ENCODE measurements at places on chromosomes 16 and 17.

- H3K27me3 ChIP-seq: peaks cover 24% of the 10 kb centered on the region
- no peak for DNase-seq
- H3K27ac ChIP-seq: no peak overlapping the region
- no peaks in the 10 kb centered on the region for H3K36me3 ChIP-seq
- H3K4me1 ChIP-seq: peaks cover 2% of the 10 kb centered on the region
Measured at GRCh38 chr17:82380860-82381702, 9.5 kb downstream of the UTS2R start.

GRCh38 chr17:48150597-48151001, 43.0 kb downstream of the SNX11 start:
- no peak overlapping the region for H3K27ac ChIP-seq
- no peaks in the 10 kb centered on the region for H3K27me3 ChIP-seq
- peaks cover 71% of the 10 kb centered on the region for H3K36me3 ChIP-seq
- no peak overlapping the region for H3K4me3 ChIP-seq
- no peak for DNase-seq

DNA sequence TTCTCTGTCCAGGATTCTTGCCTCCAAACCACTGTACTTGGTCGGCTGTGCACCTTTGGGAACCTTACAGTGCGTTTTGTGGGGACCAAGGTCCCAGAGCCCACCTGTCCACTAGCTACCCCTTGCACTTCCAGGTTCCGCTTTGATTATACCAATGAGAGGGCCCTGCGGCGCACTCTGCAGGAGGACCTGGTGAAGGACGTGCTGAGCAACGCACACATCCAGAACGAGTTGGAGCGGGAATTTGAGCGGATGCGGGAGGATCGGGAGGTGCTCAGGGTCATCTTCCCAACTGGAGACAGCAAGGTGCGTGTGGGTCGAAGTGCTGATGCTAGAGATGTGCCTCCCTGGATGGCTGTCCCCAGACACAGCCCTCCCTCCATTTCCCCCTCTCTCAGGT, 18.8 kb downstream of the POLR2A start:
- no peak overlapping the region for H3K4me3 ChIP-seq
- peaks cover 96% of the 10 kb centered on the region for H3K36me3 ChIP-seq
- H3K4me1 ChIP-seq: no peaks in the 10 kb centered on the region
- no peak overlapping the region for H3K27ac ChIP-seq
- H3K27me3 ChIP-seq: no peaks in the 10 kb centered on the region

GRCh38 chr16:14011846-14012245, 59.3 kb upstream of the MRTFB start:
- no peaks in the 10 kb centered on the region for H3K36me3 ChIP-seq
- no peak overlapping the region for H3K4me3 ChIP-seq
- no peaks in the 10 kb centered on the region for H3K4me1 ChIP-seq
- no peak overlapping the region for H3K27ac ChIP-seq
- DNase-seq: no peak

GRCh38 chr17:1787301-1787902, 25.5 kb downstream of the SERPINF1 start:
- no peak overlapping the region for H3K27ac ChIP-seq
- no peak overlapping the region for H3K4me3 ChIP-seq
- H3K4me1 ChIP-seq: peaks cover 10% of the 10 kb centered on the region
- no peaks in the 10 kb centered on the region for H3K27me3 ChIP-seq
- peaks cover 42% of the 10 kb centered on the region for H3K36me3 ChIP-seq

GRCh38 chr17:8391711-8392110, 5.9 kb downstream of the RNF222 start:
- no peak overlapping the region for H3K27ac ChIP-seq
- no peak overlapping the region for H3K4me3 ChIP-seq
- no peak for DNase-seq
- peaks cover 2% of the 10 kb centered on the region for H3K27me3 ChIP-seq
- peaks cover 17% of the 10 kb centered on the region for H3K4me1 ChIP-seq

DNA sequence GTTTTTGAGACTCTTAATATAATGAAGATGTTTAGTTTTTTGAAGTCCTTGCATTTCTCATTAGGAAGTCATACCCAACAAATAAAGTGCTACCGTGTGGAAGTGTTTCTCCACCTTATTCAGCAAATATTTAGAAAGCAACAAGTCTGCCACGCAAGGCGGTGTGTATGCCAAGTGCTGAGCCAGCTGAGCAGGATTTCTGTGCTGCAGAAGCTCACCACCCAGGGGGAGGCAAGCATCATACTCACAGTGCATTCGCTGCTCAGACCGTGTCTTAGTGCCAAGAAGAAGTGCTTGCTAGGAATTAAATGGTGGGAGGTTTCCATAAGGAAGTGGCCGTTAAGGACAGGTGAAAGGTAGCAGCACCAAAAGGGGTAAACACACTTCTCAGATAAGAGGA, 111.2 kb downstream of the ARHGAP44 start:
- H3K4me1 ChIP-seq: no peaks in the 10 kb centered on the region
- DNase-seq: no peak
- no peak overlapping the region for H3K4me3 ChIP-seq
- H3K27ac ChIP-seq: no peak overlapping the region
- H3K27me3 ChIP-seq: no peaks in the 10 kb centered on the region

GRCh38 chr17:691423-691822, 23.2 kb downstream of the VPS53 start:
- H3K27ac ChIP-seq: no peak overlapping the region
- H3K4me3 ChIP-seq: no peak overlapping the region
- H3K36me3 ChIP-seq: peaks cover 64% of the 10 kb centered on the region
- H3K4me1 ChIP-seq: no peaks in the 10 kb centered on the region

DNA sequence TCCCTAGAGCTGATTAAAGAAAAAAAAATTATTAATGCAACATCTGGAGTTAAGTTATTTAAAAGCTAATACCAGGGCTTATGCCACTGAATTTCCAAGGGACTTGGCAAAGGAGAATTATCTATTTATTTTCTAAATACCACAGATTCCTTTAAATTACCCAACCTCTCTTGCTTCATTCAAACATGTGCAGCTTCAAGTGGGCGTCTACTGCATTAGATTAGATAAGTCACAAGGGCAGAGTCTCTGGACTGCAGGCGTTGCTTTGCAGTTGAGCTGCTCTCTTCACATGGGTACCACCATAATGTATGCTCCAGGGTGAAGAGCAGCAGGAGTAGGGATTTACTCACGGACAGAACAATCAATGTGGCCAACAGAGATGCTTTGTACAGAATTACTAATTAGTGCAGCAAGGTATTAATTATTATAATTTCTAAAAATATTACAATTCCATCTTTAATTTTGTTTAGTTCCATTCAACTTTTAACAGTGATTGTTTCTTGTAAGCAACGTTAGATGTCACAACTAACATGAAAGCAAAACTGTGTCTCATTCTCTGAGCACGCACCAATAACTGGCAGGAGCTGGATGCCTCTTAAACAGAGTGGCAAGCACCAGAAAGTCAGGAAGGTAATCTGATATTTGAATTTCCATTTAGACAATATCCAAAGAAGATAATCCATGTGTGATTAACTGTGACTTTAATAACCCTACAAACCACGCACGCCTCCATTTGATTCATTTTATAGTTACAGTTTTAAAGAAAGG, 214.2 kb downstream of the STX8 start:
- no peaks in the 10 kb centered on the region for H3K36me3 ChIP-seq
- H3K4me1 ChIP-seq: no peaks in the 10 kb centered on the region
- no peak for DNase-seq
- H3K27ac ChIP-seq: no peak overlapping the region
- H3K27me3 ChIP-seq: no peaks in the 10 kb centered on the region

- peaks cover 68% of the 10 kb centered on the region for H3K36me3 ChIP-seq
- no peak overlapping the region for H3K27ac ChIP-seq
- no peaks in the 10 kb centered on the region for H3K27me3 ChIP-seq
- peaks cover 12% of the 10 kb centered on the region for H3K4me1 ChIP-seq
- H3K4me3 ChIP-seq: no peak overlapping the region
Measured at GRCh38 chr16:87731607-87732006, 34.2 kb downstream of the KLHDC4 start.

- no peaks in the 10 kb centered on the region for H3K4me1 ChIP-seq
- H3K27ac ChIP-seq: no peak overlapping the region
- DNase-seq: peak; percentile 17
- no peak overlapping the region for H3K4me3 ChIP-seq
- H3K36me3 ChIP-seq: no peaks in the 10 kb centered on the region
- no peaks in the 10 kb centered on the region for H3K27me3 ChIP-seq
Measured at GRCh38 chr16:68704232-68704867, 32.7 kb upstream of the CDH1 start.

DNA sequence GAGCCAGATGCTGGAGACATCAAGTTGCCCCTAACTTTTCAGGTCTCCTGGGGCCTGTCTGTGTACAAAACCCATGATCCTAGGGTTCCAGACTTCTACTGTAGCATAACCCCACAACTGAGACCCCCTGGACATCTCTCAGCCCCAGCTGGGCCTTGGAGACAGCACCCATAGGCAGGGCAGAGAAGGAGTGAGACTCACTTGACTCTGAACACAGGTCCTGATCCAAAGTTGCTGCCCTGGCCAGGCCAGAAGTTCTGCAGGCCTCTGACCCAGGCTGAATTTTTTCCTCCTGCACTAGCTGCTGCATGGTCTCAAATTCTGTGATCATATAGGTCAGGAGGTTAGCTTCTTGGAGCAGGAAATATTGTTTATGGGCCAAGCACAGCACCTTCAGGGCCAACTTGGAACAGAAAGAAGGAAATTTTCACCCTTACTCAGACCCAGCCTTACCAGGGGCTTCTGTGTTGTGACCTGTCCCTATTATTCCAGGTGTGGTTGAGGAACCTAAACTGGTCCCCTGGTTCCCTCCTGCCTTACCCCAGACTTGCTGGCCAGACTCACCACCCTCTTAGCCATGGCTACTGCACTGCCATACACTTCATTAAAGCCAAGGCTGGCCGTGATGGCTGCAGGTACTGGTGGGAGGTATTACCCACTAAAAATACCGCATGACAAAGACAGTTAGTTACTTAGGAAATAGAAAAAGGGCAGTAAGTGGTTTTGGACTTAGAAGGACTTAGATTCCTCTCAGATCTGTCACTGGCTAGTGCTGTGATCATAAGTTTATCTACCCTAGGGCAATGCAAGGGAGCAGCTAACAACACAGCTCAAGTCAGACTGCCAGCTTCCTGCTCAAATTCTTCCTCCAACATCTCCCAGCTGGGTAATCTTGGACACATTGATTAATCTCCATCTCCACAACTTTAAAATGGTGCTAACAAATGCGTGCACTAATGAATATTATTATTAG, 2180.1 kb downstream of the TP53TG3F start:
- no peaks in the 10 kb centered on the region for H3K27me3 ChIP-seq
- no peak overlapping the region for H3K4me3 ChIP-seq
- H3K36me3 ChIP-seq: no peaks in the 10 kb centered on the region
- H3K4me1 ChIP-seq: no peaks in the 10 kb centered on the region

GRCh38 chr16:59163371-59164055, 429.4 kb upstream of the GOT2 start:
- no peaks in the 10 kb centered on the region for H3K36me3 ChIP-seq
- H3K27me3 ChIP-seq: no peaks in the 10 kb centered on the region
- DNase-seq: no peak
- no peak overlapping the region for H3K4me3 ChIP-seq
- H3K27ac ChIP-seq: no peak overlapping the region

DNA sequence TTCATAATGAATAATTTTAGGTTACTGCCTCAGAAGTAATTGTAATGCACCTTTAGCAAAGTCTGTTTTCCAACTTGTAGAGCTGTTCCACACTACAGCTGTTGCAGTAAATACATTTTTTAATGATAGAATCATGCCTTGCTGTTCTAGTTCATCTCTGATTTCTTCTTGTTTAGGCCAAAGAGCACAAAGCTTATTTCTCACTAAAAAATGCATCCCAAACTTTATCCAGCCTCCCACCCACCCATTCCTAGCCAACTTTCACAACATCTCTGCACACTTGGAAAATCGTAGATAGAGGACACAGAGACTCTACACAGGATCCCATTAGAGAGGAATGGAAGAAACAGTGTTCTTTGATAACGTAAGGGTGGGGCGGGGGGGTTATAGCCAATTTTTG, 252.2 kb upstream of the DYNLRB2 start:
- no peak for DNase-seq
- H3K27me3 ChIP-seq: no peaks in the 10 kb centered on the region
- no peak overlapping the region for H3K4me3 ChIP-seq
- H3K27ac ChIP-seq: no peak overlapping the region
- no peaks in the 10 kb centered on the region for H3K4me1 ChIP-seq
- no peaks in the 10 kb centered on the region for H3K36me3 ChIP-seq

- H3K4me3 ChIP-seq: no peak overlapping the region
- peaks cover 52% of the 10 kb centered on the region for H3K4me1 ChIP-seq
- peaks cover 84% of the 10 kb centered on the region for H3K36me3 ChIP-seq
- no peak for DNase-seq
- no peak overlapping the region for H3K27ac ChIP-seq
- no peaks in the 10 kb centered on the region for H3K27me3 ChIP-seq
Measured at GRCh38 chr17:48054238-48055185, 6.4 kb downstream of the NFE2L1 start.

Data from CD4-positive, alpha-beta T cell (primary cell).